ENCODE measurements at places on chromosomes 5 and 9. TPM values are rescaled to one million over a fixed set of nuclear protein-coding genes. Genes with fewer than 3 reads are reported as not detected.
A peak's percentile ranks its signal among the peaks of the same experiment; 100 is the strongest.

The LCN15 gene
- not detected for total RNA-seq

The DOCK8 gene
- total RNA-seq: 121 TPM

DNA sequence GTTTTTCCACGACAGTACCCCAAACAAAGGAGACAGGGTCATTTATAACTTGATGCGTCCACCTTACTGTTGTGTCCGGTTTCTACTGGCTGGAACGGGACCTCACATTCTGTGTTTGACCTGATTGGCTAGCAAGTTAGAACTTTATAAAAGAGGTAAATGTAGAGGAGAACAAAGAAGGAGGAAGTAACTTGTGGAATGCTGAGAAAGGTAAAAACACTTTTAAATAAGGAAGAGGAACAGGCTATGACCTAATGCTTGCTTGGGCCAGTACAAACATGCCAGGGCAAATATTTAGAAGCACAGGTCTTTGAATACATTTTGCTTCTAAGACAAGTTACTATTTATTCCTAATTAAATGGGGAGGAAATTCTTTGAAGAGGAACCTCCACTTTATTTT lies 251.6 kb downstream of the KIAA0825 start:
- no peak overlapping the region for H3K4me3 ChIP-seq
- no peak for DNase-seq
- no peak overlapping the region for H3K27ac ChIP-seq

DNA sequence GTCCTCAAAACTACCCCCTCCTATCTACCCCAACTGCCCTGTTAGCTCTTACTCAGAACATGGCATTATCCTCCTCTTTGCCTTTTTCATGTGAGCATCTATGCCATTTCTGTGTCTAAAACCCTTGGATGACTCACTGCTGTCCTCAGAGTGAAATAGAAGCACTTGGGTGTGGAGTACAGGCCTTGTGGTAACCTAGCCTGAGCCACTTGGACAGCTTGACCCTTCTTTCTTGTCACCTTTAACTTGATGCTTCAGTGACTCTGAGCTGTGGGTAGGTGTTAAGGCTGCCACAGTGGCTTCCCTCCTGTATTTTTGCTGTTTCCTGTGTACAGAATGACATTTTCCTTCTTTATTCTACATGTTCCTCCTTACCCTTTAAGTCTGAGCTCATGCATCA lies 391.4 kb downstream of the SH3GL2 start:
- H3K4me3 ChIP-seq: no peak overlapping the region
- H3K36me3 ChIP-seq: no peaks in the 10 kb centered on the region
- no peak overlapping the region for H3K27ac ChIP-seq
- no peaks in the 10 kb centered on the region for H3K27me3 ChIP-seq
- DNase-seq: no peak

DNA sequence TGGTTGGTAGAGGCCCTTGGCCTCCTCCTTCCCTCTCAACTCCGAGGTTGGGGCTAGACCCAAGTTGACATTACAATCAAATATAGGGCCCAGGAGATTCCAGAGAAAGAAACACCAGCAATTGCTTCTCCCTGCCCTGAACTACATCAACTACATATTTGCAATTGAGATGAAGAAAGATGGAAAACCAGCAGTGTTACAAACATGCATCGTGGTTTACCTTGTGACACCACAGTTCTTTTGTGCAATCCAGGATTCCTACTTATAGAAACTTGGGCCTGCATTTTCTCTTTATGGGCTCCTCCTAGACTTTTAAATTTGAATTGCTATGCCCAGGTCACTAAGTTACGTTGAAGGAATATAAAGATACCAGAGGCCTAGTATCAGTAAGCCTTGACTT lies 126.7 kb downstream of the DCP2 start:
- no peaks in the 10 kb centered on the region for H3K36me3 ChIP-seq
- no peak for DNase-seq
- H3K27me3 ChIP-seq: peaks cover 3% of the 10 kb centered on the region
- no peak overlapping the region for H3K4me3 ChIP-seq

GRCh38 chr5:150779397-150780186 lies 1.0 kb downstream of the SMIM3 start:
- DNase-seq: peak; percentile 63
- peaks cover 56% of the 10 kb centered on the region for H3K4me1 ChIP-seq
- peaks cover 7% of the 10 kb centered on the region for H3K36me3 ChIP-seq
- peak overlapping the region; percentile 97 for H3K27ac ChIP-seq

DNA sequence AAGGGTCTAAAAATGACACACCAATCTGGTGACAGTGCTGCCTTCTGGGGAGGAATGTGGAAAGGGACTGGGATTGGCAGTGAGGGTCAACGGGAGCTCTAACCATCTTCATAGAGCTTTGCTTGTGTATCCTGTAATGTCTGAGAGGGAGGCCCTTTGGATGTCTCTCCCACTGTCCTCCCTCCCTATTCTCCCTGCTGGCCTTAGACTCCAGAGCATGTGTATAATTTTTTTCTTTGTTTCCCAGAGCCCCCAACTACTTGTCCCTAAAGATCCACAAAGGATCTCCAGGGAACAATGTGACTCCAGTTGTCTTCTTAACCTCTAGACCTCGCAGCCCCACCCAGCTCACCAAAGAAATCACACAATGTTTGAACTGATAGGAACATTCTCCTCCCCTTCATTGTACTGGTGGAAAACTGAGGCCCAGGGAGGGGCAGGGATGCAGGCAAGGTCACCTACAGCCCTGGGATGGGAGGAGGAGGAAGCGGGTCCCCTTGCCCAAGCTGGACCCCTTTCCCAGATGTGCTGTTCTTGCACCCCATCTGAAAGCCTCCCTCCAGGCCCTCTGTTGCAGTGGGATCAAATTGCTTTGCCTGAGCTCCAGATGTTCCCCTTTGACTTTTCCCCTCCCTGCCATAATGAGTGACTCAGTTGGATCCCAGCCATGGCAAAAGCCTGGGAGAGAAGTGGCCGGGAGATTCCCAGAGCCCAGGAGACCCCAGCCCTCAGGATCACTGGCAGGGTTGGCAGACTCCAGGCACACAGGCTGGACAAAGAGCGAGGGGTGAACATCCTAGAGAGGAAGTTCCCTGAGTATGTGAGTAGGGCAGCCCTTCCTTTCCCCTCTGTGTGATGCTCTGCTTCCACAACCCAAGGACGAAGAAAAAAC lies 21.8 kb downstream of the SPARC start:
- no peaks in the 10 kb centered on the region for H3K36me3 ChIP-seq
- peaks cover 9% of the 10 kb centered on the region for H3K4me1 ChIP-seq
- no peak overlapping the region for H3K4me3 ChIP-seq
- no peak for DNase-seq

DNA sequence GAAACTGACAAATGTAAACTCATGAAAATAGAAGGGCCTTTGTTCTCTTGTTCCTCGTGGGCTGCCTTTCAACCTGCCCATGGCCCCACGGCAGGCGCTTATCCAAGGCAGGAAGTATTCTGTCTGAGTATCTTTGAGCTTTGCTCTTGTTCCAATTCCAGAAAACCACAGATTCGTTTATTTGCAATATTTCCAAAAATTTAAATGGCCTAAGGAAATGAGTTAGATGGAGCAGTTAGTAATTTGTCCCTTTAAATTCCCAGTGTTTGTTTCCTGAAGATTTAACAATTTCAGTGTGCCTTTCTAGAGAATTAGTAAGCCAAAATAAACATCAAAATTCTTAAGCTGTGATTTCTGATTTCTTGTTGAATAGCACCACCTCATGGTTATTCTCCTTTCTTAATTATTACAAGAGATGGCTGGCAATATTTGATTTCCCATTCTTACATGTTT lies 299.4 kb upstream of the RASA1 start:
- peaks cover 4% of the 10 kb centered on the region for H3K4me1 ChIP-seq
- H3K36me3 ChIP-seq: no peaks in the 10 kb centered on the region
- H3K27ac ChIP-seq: no peak overlapping the region
- H3K4me3 ChIP-seq: no peak overlapping the region
- DNase-seq: no peak
- peaks cover 28% of the 10 kb centered on the region for H3K27me3 ChIP-seq

The MAMDC4 gene
- 24.7 TPM for total RNA-seq

The ZNF883 gene
- total RNA-seq: 0.24 TPM

DNA sequence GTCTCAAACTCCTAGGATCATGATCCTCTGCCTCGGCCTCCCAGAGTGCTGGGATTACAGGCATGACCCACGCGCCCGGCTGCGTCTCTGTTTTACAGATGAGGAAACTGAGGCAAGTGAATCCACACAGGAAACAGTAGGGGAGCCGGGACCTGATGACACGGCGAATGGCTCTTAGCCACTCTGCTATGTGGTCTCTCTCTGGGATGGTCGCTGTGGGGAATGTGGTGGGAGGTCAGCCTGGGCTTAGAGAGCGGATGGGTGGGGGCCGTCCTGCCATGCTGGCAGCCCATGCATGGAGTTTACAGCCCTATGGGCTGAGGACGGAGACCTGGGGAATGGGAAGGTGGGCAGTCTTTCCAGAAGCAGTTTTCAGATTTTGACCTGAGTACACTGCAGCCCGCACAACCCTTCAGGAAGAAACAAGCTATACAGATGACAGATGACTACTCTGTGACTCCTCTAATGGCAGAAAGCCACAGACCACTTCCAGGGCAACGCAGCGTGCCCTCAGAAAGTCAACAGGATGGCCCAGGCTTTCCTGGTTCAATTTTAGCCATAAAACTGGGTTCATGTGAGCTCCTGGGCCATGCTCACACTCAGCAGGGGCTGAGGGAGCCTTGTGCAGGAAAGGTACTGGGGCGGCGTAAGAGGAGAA lies 136.1 kb upstream of the RAPGEF1 start:
- peak overlapping the region; percentile 81 for H3K27ac ChIP-seq
- peak; percentile 72 for DNase-seq
- no peaks in the 10 kb centered on the region for H3K27me3 ChIP-seq

DNA sequence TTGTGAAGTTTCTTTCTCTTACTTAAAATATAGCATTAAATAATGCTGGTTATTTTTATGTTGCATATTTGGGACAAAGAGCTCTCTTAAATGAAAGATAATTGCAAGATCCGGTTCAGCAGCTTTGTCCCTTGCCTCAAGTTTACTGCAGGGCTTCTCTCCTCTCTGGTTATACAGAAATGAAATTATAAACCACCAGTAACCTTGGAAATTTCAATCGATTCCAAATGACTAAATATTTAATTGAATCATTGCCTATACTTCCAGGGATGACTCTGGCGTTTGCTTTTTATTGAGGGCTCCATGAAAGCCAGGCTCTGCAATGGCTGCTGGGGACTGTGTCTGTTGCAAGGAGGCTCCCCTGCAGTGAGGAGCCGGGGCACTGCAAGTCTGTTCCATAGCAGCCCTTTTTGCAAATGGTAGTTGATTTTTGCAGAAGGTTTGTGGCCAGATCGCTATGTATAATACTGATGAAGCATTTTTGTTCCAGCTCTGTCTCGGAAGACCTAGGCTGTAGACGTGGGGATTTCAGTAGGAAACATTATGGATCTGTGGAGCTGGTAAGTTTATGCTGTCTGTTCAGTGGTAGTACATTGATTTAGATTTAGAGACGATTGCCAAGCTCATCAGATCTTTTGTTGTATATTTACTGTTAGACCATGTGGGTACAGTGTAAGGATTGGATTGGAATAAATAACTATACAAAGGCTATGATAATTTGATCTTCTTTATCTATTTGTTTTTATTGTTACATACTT lies at the start of gene GARNL3:
TSS of gene GARNL3 (plus strand) at position 313 of the 758 bp plus-strand sequence. CDS start at position 417, 104 bp downstream.
- H3K4me1 ChIP-seq: no peaks in the 10 kb centered on the region
- H3K27me3 ChIP-seq: peaks cover 43% of the 10 kb centered on the region
- no peaks in the 10 kb centered on the region for H3K36me3 ChIP-seq
- no peak within 1 kb of the TSS for H3K27ac ChIP-seq
- DNase-seq: no peak
- no peak within 1 kb of the TSS for H3K4me3 ChIP-seq

DNA sequence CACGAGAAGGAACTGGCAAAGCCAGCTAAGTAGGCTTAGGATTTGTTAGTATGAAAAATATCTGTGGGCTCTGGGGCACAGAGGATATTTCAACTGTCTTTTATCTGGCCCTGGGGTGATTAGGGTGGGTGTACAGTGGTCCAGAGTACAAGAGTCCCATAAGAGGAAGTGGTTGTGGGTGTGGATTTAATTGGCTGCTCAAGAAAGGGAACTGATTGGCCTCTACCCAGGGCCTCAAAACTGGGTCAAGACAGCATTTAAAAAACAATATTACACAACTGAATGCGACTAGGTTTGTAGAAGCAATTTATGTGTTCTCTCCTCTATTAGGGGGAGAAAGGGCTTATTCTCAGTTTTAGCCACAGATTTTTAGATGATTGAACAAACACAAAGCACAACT lies 1353.4 kb upstream of the WWC1 start:
- H3K27me3 ChIP-seq: no peaks in the 10 kb centered on the region
- H3K4me1 ChIP-seq: no peaks in the 10 kb centered on the region
- no peak overlapping the region for H3K27ac ChIP-seq

- no peak for DNase-seq
- peaks cover 2% of the 10 kb centered on the region for H3K4me1 ChIP-seq
- H3K36me3 ChIP-seq: no peaks in the 10 kb centered on the region
- H3K4me3 ChIP-seq: no peak overlapping the region
- H3K27me3 ChIP-seq: peaks cover 5% of the 10 kb centered on the region
Observed at GRCh38 chr9:96663506-96664120, 8.5 kb upstream of the PRXL2C start.

DNA sequence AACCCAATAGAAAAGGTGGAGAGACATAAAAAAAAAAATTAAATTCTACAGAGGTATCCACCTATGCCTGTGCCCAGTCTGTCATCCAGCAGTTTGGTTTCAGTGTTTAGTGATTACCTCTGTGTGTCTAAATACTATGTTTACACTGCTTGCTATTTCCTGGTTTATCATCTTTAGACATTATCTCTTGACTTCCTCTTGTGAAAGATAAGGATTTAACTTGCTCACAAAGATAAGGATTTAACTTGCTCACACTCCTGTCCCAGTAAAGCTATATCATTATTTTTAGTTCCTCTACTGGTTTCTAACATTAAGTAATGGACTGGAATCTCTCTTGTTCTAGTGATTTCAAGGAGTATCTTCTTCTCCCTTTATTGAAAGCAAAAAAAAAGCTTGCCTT lies 53.9 kb upstream of the ZFR start:
- H3K36me3 ChIP-seq: no peaks in the 10 kb centered on the region
- H3K27ac ChIP-seq: no peak overlapping the region
- H3K4me3 ChIP-seq: no peak overlapping the region
- DNase-seq: no peak
- peaks cover 23% of the 10 kb centered on the region for H3K4me1 ChIP-seq
- H3K27me3 ChIP-seq: peaks cover 1% of the 10 kb centered on the region

GRCh38 chr9:129989740-129990139 lies 53.2 kb downstream of the FNBP1 start:
- peaks cover 53% of the 10 kb centered on the region for H3K4me1 ChIP-seq
- H3K27ac ChIP-seq: peak overlapping the region; percentile 92
- H3K4me3 ChIP-seq: peak overlapping the region; percentile 31
- H3K27me3 ChIP-seq: no peaks in the 10 kb centered on the region
- peaks cover 49% of the 10 kb centered on the region for H3K36me3 ChIP-seq

The GARIN3 gene
- total RNA-seq: 0.19 TPM

GRCh38 chr9:100990605-100991381 lies 37.7 kb upstream of the PLPPR1 start:
- no peaks in the 10 kb centered on the region for H3K4me1 ChIP-seq
- no peaks in the 10 kb centered on the region for H3K36me3 ChIP-seq
- H3K4me3 ChIP-seq: no peak overlapping the region

- peaks cover 3% of the 10 kb centered on the region for H3K4me1 ChIP-seq
- no peak overlapping the region for H3K4me3 ChIP-seq
- H3K36me3 ChIP-seq: peaks cover 58% of the 10 kb centered on the region
- DNase-seq: no peak
- no peak overlapping the region for H3K27ac ChIP-seq
- H3K27me3 ChIP-seq: no peaks in the 10 kb centered on the region
Observed at GRCh38 chr9:33366979-33367480, 35.3 kb downstream of the AQP7 start.

- peak; percentile 80 for DNase-seq
- peaks cover 12% of the 10 kb centered on the region for H3K27me3 ChIP-seq
- no peaks in the 10 kb centered on the region for H3K36me3 ChIP-seq
- no peaks in the 10 kb centered on the region for H3K4me1 ChIP-seq
Observed at GRCh38 chr5:59799668-59800346, 93.7 kb downstream of the PDE4D start.

All from activated CD4-positive, alpha-beta T cell treated with anti-CD3 and anti-CD28 coated beads, Interleukin-2, amount 10 ng/mL, durations not matched to agents 24 days and 14 days (primary cell).